ENCODE measurements at places on chromosomes 12 and 14.

- no peak for DNase-seq
Measured at GRCh38 chr12:43009846-43010240, 420.3 kb upstream of the PRICKLE1 start.

GRCh38 chr14:30958555-30959407, 66.7 kb upstream of the AP4S1 start:
- no peak for DNase-seq

DNA sequence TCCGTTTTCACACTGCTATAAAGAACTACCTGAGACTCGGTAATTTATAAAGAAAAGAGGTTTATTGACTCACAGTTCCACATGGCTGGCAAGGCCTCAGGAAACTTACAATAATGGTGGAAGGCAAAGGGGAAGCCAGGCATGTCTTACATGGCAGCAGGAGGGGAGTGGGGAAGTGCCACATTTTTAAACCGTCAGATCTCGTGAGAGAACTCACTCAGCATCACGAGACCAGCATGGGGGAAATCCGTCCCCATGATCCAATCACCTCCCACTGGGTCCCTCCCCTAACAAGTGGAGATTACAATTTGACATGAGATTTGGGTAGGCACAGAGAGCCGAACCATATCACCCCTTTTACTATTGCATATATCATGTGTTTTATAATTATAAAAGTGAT, 2.0 kb upstream of the PIGH start:
- no peak for DNase-seq

GRCh38 chr14:103315351-103315911, 18.6 kb upstream of the EIF5 start:
- no peak for DNase-seq

- no peak for DNase-seq
Measured at GRCh38 chr12:26767116-26767515, 65.9 kb downstream of the ITPR2 start.

DNA sequence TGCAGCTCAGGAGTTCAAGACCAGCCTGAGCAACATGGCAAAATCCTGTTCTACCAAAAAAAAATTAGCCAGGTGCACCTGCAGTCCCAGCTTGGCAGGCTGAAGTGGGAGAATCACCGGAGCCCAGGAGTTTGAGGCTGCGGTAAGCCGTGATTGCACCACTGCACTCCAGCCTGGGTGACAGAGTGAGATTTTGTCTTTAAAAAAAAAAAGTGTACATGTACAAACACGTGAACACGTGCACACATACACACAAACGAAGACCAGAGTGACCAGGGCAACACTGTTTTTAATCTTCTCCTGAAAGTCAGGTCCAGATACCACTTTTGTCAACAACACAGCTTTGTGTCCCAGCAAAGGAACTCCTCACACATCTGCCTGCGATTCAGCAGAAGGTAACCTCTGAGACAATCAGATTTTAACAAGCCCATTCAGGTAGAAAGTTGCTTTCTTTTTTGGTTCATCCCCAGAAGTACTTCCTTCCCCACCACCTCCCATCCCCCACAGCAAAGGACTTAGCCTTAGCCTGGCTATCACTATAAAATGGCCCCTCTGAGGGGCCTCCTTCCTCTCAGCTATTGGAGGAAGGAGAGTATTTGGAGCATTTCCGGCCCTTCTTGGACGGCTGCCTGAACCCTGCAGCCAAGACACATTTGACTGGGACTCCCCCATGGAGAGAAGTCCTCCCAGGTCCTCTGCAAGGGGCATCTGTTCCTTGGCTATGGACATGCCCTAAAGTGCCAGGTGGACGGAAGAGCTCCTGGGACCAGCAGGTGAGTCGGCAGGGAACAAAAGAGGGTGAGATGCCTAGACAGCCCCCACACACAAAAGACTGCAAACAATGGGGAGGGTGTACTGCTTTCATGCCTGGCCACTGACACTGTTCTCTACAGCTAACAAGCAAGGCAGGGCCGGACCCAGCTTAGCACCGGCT, 9.8 kb downstream of the CTDSP2 start:
- peak; percentile 45 for DNase-seq

DNA sequence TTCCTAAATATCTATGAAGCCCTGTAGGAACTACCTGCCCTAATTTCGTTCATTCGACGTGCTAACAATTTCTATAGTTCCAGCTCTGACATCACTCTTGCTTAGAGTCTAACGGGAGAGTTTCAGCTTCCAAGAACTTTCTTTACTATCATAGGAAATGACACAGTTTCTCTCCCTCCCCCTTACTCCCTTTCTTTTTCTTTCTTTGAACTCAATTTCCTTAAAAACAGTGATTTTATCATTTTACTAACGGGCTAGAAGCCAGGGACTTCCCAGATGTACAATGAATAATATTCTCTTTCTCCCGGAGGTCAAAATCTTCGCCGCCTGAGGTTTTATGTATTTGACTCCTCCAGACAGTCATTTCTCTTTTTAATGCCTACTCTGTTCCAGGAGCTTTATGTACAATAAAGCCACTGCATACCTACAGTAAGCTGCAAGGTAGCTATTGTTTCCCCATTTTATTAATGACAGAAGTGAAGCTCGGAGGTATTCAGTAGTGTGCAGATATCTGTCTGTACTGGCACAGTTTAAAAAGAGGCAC, 15.7 kb downstream of the SMCO2 start:
- no peak for DNase-seq

- DNase-seq: no peak
Measured at GRCh38 chr12:106300761-106301160, 1.8 kb upstream of the TCP11L2 start.

DNA sequence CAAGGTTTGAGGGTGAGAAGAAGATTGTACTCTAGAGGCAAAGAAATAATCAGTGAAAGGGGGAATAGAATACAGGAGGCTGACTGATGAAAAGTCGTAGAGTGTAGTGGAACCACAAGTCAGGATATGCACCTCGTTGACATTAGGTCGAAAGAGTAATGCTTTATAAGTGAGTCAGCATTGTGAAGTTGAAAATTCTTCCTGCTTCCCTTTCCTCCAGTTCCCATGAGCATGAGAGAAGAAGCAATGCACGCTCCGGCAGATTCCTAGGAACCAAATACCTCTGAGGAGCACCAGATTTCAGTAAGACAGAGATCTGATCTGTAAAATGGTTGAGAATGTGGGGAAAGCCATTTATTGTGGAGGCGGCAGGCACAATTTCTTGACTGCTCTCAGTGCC, 16.5 kb downstream of the CCER1 start:
- no peak for DNase-seq

DNA sequence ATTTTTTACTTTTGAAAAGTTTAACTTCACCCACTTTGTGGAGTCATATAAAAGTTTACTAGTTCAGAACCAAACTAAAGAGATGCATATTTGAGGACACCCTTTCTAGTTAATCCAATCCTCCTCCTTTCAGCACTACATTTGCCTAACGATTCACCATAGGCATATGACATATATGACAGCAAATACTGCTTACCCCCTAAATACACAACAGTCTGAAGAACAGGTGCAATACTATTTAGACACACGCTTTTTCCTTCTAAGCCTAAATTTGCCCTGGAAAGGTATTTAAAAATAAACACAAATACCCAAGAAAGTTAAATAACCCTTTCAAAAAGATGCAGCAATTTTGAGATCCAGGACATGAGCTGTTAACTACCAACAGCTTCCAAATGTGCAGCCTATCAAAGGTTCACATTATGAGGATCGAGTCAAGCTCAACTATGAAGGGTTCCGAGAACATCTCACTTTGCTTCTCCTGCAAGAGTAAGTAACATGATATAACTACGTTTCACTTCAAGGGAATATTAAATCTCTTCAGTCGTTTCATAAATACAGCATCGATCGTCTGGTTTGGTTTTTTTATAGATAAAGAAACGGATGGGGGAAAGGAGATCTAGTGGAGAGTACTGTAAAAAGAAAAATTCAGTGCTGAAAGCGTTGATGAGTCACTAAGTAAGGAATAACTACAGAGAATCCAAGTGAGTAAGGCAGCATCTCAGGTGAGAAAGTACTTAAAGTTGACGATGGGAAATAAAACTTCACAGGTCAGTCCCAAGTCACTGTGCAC, 677 bp upstream of the AP4S1 start:
- no peak for DNase-seq

- DNase-seq: no peak
Measured at GRCh38 chr12:92155733-92156132, 10.1 kb upstream of the BTG1 start.

DNA sequence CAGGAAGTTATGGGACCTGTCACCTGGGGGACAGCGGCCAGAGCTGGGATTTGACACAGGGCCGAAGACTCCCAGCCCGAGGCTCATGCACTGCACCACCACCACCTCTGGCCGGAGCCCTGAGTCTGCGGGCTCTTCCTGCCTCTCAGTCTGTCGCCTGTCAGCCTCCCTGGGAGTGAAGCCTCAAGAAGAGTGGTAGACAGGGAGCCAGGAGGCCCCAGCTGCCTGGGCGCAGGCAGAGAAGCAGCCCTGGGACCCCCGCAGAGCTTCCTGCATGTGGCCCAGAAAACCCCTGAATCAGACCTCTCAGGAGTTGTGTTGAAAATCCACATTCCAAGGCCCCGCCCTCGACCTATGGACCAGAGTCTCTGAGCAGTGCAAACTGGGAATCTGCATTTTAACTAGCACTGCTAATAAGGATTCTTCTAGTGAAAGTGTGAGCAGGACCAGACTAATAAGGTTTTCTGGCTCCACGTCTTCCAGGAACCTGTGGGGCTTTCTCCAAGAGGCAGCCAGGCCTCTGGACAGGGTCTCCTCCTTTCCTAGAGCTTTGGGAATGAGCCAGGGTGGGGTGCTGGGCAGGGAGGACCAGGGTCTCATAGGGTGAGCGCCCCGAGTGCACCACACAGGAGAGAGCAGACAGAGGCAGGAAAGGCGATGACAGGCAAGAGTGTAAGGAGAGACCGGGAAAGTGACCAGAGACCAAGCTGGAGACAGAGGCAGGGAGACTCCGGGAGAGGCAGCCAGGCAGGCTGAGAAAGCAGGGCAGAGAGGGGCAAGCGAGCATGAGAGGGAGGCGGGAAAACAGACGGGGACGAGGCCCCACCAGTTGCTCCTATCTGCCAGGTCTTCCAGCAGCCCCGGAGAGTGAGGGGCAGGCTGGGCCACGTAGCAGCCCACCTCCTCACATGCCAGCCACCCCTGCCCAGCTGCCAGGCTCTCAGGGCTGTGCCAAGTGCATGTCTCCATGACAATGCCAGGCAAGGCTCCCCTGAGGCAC, 112.4 kb downstream of the BCL11B start:
- DNase-seq: no peak

GRCh38 chr14:61076556-61076955, 95.5 kb downstream of the SLC38A6 start:
- no peak for DNase-seq

GRCh38 chr12:120194534-120195395, at the start of gene GCN1:
Gene GCN1, minus strand, starts transcription at chr12:120194715. Its CDS starts 18 bp downstream, at chr12:120194697.
- peak; percentile 64 for DNase-seq

- DNase-seq: no peak
Measured at GRCh38 chr12:74538491-74539258, 1.0 kb downstream of the ATXN7L3B start.

GRCh38 chr12:67468549-67469245, 179.8 kb upstream of the DYRK2 start:
- no peak for DNase-seq

DNA sequence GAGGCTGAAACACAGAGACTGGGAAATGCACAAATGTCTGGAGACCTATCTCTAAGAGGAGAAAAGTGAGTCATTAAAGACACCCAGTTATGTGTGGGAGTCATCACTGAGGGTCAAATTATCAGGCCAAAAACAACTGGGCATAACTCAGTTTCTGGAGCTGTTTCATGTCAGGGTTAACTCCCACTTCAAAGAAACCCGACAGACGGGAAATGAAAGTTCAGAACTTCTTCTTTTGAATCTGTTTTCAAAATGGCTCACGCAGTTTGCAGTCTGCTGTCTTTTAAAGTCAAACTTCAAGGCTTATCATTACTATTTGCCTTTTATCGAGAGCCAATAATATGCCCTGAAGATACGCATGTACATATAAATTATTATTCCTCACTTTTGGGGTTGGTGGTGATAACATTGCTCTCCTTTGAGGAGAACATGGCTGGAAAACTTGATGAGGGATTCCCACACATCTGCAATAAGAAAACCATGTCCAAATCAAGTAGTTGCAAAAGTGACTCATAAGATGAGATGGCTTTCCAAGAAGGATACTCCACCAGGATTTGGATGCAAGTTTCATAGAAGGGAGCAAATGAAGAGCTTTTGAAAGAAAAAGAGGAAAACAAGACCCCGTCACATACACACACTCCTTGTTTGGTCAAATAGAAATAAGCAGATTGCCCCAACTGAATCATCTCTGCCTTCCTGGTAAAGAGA, 341.4 kb downstream of the ADAMTS20 start:
- no peak for DNase-seq

- DNase-seq: no peak
Measured at GRCh38 chr14:103521951-103522563, 573 bp downstream of the CKB start.

DNA sequence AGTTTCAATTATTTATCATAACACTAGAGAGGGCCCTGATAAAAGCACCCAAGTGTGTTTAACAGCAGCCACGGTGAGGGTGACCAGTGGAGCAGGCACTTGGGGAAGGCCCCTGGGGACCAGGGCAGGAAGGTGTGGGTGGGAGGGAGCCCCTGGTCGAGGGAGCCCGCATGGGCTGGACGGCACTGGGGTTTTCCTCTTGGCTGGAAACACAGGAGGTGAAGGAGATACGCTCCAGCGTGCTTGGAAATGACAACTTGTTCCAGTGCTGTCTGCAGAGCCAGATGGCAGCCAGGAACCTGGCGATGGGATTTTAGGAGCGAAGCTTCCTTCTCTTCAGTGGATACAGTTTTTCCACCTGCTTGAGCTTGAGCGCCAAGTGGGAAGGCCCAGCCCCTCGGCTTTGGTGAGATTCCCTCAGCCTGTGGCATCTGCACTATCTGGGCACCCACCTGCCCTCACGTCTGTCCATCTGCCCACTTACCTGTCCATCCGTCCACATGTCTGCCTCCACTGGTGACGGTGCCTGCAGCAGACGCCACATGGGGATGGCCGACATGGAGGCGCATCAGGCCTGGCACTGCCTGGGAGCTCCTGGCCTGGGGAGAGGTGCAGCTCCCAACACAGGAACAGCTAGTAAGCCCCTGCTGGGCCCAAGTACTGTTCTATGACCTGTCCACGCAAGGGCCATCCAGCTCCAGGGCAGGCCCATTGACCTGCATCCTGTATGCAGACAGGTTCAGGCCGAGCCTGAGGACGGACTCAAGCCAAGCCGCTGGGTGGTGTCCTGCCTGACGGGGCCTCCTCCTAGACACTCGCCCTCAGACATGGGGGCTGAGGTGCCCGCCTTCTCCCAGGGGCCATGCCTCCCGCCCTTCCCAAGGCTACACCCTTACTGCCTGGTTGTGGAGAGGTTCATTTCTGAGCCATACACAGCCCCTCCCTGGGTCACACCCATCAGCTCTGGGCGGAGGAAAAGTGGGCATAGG, 192.2 kb upstream of the C14orf180 start:
- no peak for DNase-seq

- DNase-seq: no peak
Measured at GRCh38 chr12:103503546-103504480, 8.0 kb upstream of the C12orf42 start.

GRCh38 chr14:52272375-52272774, 4.9 kb downstream of the PTGDR start:
- no peak for DNase-seq

DNA sequence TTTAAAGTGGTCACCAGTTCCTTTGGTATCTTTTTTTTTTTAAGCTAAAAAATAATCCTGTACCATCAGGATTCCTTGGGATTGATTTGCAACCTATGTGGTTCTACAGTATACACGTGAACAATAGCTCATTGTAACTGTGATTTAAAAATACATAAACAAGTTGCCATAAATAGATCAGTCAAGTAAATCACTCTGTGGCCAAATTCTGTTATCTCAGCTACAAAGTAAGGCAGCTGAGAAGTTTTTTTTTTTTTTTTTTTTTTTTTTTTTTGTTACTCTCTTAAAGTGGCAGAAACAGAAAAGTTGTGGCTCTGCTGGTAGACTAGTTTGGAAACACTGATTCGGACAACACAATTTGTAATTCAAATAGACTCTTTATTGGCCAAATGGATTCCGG, 104.5 kb downstream of the PRICKLE1 start:
- DNase-seq: no peak

Data from tibial nerve (tissue), 4 donors.